Activated T-helper 17 cell treated with anti-CD3 and anti-CD28 coated beads, Interleukin-2, amount 50 U/mL, for 72 hours (primary cell): ENCODE measurements at places on chromosomes 4 and X.

DNA sequence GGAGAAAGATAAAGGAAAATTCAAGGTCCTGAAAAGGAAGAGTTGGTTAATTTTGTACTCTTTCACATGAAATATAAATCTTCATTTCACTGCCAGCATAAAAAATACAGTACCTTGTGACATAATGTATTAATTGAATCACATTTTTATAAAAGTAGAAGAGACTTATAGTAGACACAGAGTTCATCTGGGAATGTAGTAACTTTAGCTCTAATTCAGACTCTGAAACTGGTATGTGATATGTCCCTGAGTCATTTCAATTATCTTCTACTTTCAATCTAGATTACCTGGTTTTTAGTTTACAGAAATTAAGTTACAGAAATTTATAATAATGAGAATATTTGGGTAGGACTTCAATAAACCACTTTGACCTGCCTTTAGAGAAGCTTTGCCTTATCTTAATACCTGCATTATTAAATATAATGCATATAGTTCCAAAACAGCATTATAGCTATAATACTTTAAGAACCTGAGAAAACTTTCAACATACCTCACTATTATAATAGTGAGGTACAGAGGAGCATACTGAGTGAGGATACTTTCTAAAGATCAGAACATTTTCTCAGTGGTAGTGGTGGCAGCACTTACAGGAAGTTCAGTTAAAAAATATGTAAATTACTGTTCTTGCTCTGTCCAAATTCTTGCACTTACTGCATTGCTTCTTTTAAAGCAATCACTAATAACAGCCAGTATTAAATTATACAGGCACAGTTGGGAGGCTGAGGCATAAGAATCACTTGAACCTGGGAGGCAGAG is 11.2 kb downstream of the NEK1 start:
- ATAC-seq, result no peak
- H3K27me3 ChIP-seq, result no peaks in the 10 kb centered on the region
- no peak overlapping the region for H3K4me3 ChIP-seq
- H3K4me1 ChIP-seq, result peaks cover 6% of the 10 kb centered on the region

GRCh38 chr4:169314906-169315305 is 44.1 kb upstream of the SH3RF1 start:
- no peak for ATAC-seq
- H3K4me1 ChIP-seq, result no peaks in the 10 kb centered on the region
- no peaks in the 10 kb centered on the region for H3K36me3 ChIP-seq

DNA sequence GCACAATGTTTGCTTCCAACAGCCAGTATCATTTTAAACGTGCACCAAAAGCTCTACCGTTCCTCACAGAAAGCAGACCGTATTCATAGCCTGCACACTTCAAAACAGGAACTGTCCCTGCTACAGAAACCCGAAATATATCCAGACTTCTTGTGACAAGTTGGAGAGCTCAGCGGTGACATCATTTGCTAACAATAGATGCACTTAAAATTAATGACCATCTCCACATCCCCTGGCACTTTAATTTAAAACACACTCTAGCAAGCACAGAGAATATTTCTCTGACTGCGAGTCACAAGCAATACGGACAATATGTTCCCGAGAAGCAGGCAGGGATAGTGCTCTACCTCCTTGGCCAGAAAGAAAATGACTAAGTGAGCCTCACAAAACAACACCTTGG is 2.5 kb downstream of the NYX start:
- H3K27me3 ChIP-seq, result no peaks in the 10 kb centered on the region
- H3K4me3 ChIP-seq, result peak overlapping the region; percentile 56
- peak overlapping the region; percentile 20 for H3K27ac ChIP-seq
- ATAC-seq, result peak; percentile 71
- H3K4me1 ChIP-seq, result peaks cover 8% of the 10 kb centered on the region
- H3K36me3 ChIP-seq, result no peaks in the 10 kb centered on the region

- H3K4me3 ChIP-seq, result no peak overlapping the region
- peaks cover 4% of the 10 kb centered on the region for H3K36me3 ChIP-seq
- H3K27ac ChIP-seq, result no peak overlapping the region
- peaks cover 59% of the 10 kb centered on the region for H3K27me3 ChIP-seq
- H3K4me1 ChIP-seq, result peaks cover 7% of the 10 kb centered on the region
These were observed 1.8 kb downstream of the PRSS12 start for GRCh38 chr4:118350961-118351360.

- no peaks in the 10 kb centered on the region for H3K36me3 ChIP-seq
- no peaks in the 10 kb centered on the region for H3K4me1 ChIP-seq
- H3K27me3 ChIP-seq, result peaks cover 6% of the 10 kb centered on the region
- ATAC-seq, result no peak
- H3K27ac ChIP-seq, result no peak overlapping the region
- no peak overlapping the region for H3K4me3 ChIP-seq
These were observed 76.7 kb upstream of the TMEM150C start for GRCh38 chr4:82638479-82638878.

DNA sequence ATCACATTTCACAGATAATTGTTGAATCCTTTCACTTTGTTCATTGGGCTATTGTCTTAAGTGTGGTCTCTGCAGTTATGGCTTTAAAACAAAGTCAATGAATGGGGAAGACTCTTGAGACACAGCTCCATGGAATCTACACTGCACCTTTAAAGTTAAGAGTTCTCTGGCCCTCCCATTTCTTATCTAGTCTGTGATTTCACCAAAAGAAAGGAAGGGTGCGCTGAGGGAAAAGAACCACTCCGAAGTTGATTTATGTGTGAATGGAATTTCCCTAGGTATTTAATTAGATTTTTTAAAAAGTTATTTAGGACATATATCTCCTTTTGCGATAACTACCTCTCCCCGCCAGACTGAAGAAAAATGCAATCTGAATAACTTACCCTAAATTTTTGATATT is 2.5 kb downstream of the SEPTIN11 start:
- H3K4me3 ChIP-seq, result no peak overlapping the region
- no peaks in the 10 kb centered on the region for H3K27me3 ChIP-seq
- ATAC-seq, result no peak
- no peak overlapping the region for H3K27ac ChIP-seq

- peak overlapping the region; percentile 99 for H3K27ac ChIP-seq
- H3K4me1 ChIP-seq, result peaks cover 15% of the 10 kb centered on the region
- H3K4me3 ChIP-seq, result peak overlapping the region; percentile 79
- peak; percentile 90 for ATAC-seq
These were observed 49.2 kb upstream of the HDAC8 start for GRCh38 chrX:72621625-72622485.

DNA sequence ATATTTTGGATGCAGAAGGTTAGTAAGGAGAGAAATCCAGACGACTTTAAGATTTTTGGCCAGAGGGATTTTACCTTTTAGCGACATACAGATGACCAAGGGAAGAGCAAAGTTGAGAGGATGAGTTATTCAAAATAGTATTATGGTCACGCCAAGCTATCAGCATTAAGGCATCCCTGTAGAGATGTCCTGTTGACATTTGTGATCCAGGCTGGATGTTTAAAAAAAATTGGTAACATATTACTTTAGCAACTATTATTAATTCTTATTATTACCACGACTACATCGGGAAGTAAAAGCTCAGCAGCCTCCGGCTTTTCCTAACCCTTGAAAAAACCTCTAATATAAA is 562 bp upstream of the OSTC start:
- ATAC-seq, result peak; percentile 2
- no peaks in the 10 kb centered on the region for H3K27me3 ChIP-seq
- peak overlapping the region; percentile 97 for H3K4me3 ChIP-seq
- H3K27ac ChIP-seq, result peak overlapping the region; percentile 98
- H3K36me3 ChIP-seq, result peaks cover 24% of the 10 kb centered on the region

GRCh38 chr4:11250510-11250909 is 178.2 kb downstream of the HS3ST1 start:
- no peaks in the 10 kb centered on the region for H3K4me1 ChIP-seq
- ATAC-seq, result no peak
- no peak overlapping the region for H3K4me3 ChIP-seq
- no peak overlapping the region for H3K27ac ChIP-seq
- no peaks in the 10 kb centered on the region for H3K36me3 ChIP-seq

DNA sequence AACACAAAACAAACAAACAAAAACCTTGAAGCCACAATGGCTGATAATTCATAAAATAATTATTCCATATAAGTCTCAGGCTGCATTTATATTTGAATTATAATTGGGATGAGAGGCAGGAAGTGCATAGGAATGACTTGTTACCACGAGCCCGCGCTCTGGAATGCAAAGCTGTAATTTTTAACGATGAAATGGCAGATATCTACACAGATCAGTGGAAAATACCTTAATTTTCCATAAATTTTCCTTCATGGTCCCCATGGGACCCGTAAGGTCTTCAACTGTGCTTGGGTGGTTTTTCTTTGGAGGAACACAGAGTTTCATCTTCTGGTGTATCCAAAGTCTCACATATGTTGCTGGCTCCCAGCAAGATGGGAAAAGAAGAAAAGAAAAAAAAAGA is 226.8 kb downstream of the SHOX start:
- H3K27ac ChIP-seq, result no peak overlapping the region
- H3K4me3 ChIP-seq, result no peak overlapping the region
- ATAC-seq, result no peak
- H3K4me1 ChIP-seq, result no peaks in the 10 kb centered on the region
- H3K27me3 ChIP-seq, result no peaks in the 10 kb centered on the region

DNA sequence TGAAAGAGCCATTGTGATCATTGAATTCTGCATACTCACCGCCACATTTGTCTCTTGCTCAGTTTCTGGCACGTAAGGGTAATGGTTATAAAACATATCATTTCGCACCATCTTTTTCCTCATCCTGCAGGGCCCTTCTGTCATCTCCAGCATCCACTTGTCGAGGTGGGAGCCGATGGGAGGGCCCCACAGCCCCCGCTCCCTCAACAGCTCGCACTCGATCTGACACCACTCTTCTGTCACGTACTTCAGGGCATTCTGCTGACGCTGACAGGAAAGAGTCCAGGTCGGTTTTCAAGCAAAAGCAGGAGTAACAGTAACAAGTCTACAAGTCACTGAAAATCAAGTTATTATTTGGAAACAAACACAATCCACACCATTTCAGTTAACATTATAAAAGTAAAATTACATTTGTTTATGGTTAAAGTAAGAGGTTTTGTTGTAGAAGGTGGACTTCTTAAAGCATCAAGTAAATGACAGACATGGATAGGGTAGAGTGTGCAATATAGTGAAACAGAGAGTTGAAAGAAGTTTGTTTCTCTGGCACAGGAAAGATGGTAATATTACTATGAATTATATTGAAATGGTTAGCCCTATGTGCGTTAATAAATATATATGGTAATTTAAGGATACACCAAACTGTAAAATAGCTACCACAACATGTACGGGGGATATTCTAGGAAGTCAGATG is 150.6 kb downstream of the CDS1 start:
- peaks cover 3% of the 10 kb centered on the region for H3K27me3 ChIP-seq
- H3K4me1 ChIP-seq, result no peaks in the 10 kb centered on the region
- no peak overlapping the region for H3K27ac ChIP-seq
- H3K36me3 ChIP-seq, result no peaks in the 10 kb centered on the region

DNA sequence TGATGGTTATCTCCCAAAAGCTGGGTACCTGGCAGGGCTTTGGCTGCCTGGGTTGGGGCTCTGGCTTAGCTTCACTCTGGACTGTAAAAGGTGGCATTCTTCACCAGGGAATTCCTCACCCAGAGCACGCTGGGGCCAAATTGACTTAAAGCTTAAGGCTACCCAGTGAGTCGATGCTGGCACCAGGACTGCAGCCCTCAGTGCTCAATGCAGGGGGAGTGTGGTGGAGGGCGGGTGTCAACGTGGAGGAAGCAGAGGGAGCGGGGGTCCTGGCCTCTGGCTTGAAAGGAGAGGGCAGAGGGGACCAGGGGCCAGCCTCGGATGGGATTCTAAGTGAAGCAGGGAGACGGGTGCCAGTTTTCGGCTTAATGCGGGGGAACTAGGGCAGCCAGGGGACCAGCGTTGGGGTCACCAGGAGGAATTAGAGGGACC is 446 bp upstream of the FAM50A start:
- H3K27ac ChIP-seq, result peak overlapping the region; percentile 25
- no peaks in the 10 kb centered on the region for H3K4me1 ChIP-seq
- no peaks in the 10 kb centered on the region for H3K27me3 ChIP-seq
- peaks cover 74% of the 10 kb centered on the region for H3K36me3 ChIP-seq
- H3K4me3 ChIP-seq, result peak overlapping the region; percentile 62

DNA sequence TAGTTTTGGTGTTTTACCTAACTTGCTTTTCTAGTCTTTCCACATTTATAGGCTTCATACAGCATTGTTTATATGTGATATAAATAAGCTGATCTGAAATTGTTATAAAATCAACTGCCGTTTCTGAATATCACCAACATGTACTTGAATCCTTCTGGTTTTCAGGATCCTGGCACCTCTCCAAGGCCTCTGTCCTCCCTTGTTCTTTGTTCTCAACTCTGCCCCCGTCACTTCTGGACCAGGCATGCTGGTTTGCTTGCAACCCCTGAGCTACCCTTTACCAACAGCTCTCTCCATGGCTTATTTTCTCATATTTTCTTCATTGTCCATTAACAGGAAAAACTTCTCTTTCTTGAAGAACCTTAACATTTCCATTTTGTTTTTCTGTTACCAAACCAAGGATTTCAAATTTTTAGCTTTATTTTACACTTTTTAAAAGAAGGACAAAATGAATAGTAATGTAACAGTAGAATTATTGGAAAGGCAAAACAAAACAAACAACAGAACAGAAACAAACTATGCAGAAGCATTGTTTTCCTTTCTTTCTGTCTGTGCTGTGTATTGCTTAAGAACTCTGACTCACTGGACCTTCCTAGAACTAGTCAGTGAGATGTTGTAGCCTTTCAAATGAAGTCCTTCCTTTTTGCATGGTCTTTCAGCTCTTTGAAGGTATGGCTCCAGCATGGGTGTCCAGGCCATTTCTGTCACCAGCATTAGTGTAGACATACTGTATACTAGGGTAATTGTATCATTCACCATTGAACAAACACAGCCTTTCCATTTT is 44.8 kb downstream of the BANK1 start:
- no peak for ATAC-seq
- peaks cover 12% of the 10 kb centered on the region for H3K27me3 ChIP-seq
- no peaks in the 10 kb centered on the region for H3K36me3 ChIP-seq
- no peak overlapping the region for H3K27ac ChIP-seq
- no peak overlapping the region for H3K4me3 ChIP-seq
- H3K4me1 ChIP-seq, result no peaks in the 10 kb centered on the region

GRCh38 chr4:76003035-76003434 is 4.3 kb downstream of the CXCL9 start:
- H3K4me3 ChIP-seq, result no peak overlapping the region
- no peaks in the 10 kb centered on the region for H3K36me3 ChIP-seq
- H3K27me3 ChIP-seq, result peaks cover 21% of the 10 kb centered on the region
- H3K27ac ChIP-seq, result no peak overlapping the region

GRCh38 chr4:19402581-19403065 is 849.1 kb upstream of the SLIT2 start:
- ATAC-seq, result no peak
- no peak overlapping the region for H3K4me3 ChIP-seq
- H3K27me3 ChIP-seq, result no peaks in the 10 kb centered on the region
- no peaks in the 10 kb centered on the region for H3K36me3 ChIP-seq
- no peaks in the 10 kb centered on the region for H3K4me1 ChIP-seq

GRCh38 chr4:127775843-127776242 is 6.3 kb upstream of the HSPA4L start:
- peaks cover 59% of the 10 kb centered on the region for H3K27me3 ChIP-seq
- H3K4me1 ChIP-seq, result peaks cover 1% of the 10 kb centered on the region
- no peak overlapping the region for H3K4me3 ChIP-seq
- no peak overlapping the region for H3K27ac ChIP-seq
